ENCODE measurements at places on chromosomes 4 and X.
A peak's percentile ranks its signal among the peaks of the same experiment; 100 is the strongest.

GRCh38 chr4:166493924-166494345, 620.9 kb downstream of the TLL1 start:
- no peak for DNase-seq

DNA sequence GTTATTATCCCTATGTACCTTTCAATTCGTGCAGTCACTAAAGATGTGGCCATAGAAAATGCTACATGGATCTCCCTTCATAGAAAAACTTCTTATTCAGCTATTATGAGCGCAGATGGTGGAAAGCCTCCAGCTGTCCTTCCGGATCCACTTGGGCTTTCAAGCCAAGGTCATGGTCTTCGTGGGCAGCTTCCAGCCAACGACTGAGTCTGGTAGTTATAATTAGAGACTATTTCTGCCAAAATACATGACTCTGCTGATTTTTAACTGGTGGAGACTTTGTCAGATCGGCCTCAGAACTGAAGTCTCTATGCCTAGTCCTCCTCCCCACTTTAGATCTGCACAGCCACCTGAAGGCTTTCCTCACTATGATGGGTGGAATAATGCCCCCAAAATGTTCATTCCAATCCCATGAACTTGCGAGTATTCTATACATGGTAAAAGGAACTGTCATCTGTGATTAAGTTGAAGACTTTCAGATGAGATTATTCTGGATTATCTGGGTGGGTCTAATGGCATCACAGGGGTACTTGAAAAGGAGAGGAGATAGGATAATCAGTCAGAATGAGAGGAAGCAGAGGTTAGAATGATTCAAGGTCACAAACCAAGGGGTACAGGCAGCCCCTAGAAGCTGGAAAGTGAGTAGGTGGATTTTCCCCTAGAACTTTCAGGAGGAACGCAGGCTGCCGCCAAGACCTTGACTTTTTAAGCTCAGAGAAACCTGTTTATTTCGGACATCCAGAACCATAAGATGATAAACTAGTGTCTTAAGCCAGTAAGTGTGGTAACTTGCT, 171.1 kb upstream of the CXCL13 start:
- DNase-seq = no peak

DNA sequence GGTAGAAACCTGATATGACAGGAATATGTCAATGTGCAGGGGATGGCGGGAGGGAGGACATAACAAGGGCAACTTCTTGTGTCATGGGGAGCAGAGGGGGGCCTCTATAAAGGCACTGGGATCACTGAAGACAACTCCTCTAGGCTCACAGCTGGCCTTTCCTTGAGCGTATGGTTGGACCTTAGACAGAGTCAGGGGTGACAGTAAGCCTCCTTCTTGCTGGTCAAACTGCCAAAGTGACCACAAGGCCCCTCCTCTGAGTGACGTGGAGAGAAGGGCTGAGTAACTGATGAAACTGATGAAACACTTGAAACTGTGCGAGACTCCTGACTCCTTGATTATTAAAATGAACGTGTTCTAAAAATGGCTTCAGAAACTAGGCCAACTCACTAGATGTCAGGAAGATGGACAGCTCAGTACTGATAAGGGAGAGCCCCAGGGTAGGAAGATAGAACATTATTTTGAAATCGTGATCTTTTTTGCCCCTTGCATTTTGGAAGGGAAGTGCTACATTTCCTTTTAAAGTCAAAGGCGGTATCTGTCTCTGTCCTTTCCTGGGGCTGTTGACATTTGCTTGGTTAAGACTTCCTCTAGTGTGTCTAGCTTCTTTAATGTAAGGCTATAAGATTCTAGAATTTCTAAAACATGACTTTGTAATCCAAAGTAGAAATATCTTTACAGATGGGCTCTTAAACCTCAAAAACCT, 1.6 kb downstream of the RAB33A start:
- peak; percentile 55 for DNase-seq

DNA sequence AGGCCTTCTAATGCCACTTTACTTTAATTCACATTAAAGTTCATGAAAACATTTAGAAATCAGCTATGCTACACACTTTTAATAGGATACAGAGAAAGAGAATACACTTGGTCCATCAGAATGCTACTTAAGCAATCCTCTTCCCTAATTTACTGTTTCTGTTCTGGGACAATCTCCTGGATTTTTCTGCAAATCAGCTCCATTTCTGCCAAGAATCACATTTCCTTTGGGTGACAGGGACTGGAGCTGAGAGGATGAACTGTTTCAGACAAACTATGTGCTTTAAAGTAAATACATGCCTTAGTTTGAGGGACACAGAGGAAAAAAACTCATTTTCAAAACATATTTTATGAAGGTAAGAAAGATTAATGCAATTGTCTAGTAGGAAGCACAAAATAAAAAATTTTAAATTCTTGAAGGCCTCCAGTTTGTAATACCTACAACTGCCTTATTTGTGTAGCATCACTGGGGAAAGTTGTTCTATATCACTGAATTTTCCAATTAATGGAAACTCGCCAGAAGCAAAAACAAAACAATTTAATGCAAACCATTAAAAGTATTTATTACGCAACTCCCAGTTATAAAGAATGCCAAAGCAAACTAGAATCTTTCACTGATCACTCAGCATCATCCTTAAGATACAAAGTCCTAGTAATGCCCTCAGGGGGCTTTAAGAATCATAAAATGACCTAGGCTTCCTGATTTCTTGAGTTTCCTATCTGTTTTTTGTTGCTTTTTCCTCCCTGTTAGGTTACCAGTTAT, 36.3 kb downstream of the BCLAF3 start:
- no peak for DNase-seq
